ENCODE measurements at places on chromosomes 3 and 15. TPM values are rescaled to one million over a fixed set of nuclear protein-coding genes. Genes with fewer than 3 reads are reported as not detected.
A peak's percentile ranks its signal among the peaks of the same experiment; 100 is the strongest.

Gene GXYLT2
- 0.08 TPM for total RNA-seq

Gene CCDC54
- not detected for total RNA-seq

DNA sequence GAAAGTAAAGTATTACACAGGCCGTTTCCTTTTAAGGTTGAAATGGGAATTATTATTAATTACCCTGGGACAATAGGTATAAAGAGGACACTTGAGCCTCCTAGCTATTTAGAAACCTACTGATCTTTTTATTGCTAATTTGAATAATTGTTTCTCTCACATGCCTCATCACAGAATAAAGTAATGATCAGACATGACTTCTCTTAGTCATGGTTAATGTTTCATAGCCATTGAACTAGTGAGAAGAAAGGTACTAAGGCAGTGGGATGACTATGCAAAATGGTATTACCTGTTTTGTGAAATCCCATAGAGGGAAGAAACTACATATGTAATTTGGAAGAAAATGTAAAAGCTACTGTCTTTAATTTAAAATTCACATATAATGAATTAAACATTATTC is 85.6 kb downstream of the EPHA6 start:
- H3K4me3 ChIP-seq = no peak overlapping the region
- no peaks in the 10 kb centered on the region for H3K36me3 ChIP-seq
- no peaks in the 10 kb centered on the region for H3K4me1 ChIP-seq
- DNase-seq = no peak

DNA sequence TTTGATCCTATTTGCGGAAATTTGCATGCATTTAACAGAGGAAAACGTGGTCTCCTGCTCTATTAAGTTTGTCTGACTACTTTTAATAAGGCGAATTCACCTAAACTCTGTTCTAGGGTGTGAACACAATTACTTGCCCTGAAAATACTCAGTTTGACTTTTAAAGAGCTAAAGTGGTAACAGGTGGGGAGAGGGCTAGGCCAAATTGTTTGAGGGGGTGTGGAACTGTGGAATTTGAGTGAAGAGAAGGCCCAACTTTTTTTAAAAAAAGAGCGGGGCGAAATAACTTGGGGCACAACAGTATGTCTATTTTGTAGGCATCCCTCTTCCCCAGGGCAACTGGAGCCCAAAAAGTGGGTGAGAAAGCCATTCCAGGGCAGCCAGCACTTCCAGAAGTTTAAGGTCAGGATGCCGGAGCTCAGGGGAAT is 580 bp upstream of the FXR1 start:
- no peaks in the 10 kb centered on the region for H3K27me3 ChIP-seq
- H3K4me3 ChIP-seq = peak overlapping the region; percentile 95
- peaks cover 27% of the 10 kb centered on the region for H3K4me1 ChIP-seq
- no peaks in the 10 kb centered on the region for H3K36me3 ChIP-seq
- H3K27ac ChIP-seq = peak overlapping the region; percentile 96
- no peak for DNase-seq

Gene GABRR3
- not detected for total RNA-seq

DNA sequence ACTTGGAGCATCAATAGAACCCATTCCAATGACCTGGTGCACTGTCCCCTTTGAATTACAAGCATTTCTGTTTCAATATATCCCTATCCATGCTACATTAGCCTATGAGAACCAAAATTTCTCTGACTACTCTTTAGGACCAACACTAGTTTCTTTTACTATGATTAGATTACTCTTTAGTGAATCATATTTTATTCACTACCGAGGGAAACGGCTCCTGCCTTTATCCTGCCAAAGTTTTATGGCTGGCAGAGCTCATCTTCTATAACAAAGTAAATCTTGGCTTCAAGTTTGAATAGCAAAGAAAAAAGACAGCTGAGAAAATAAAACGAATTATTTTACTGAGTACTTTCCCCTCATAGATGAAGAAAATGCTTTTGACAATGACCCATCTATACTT is 120.9 kb downstream of the SLC9A9 start:
- H3K36me3 ChIP-seq = no peaks in the 10 kb centered on the region
- no peak overlapping the region for H3K27ac ChIP-seq
- H3K4me1 ChIP-seq = no peaks in the 10 kb centered on the region
- no peak overlapping the region for H3K4me3 ChIP-seq
- no peaks in the 10 kb centered on the region for H3K27me3 ChIP-seq
- no peak for DNase-seq

- H3K4me1 ChIP-seq = no peaks in the 10 kb centered on the region
- no peaks in the 10 kb centered on the region for H3K36me3 ChIP-seq
- no peak for DNase-seq
Observed at GRCh38 chr3:135944831-135945230, 20.7 kb upstream of the PPP2R3A start.

- no peak for DNase-seq
- H3K27ac ChIP-seq = no peak overlapping the region
- no peaks in the 10 kb centered on the region for H3K27me3 ChIP-seq
- no peaks in the 10 kb centered on the region for H3K4me1 ChIP-seq
Observed at GRCh38 chr3:175192536-175192935, 333.4 kb downstream of the NAALADL2 start.

DNA sequence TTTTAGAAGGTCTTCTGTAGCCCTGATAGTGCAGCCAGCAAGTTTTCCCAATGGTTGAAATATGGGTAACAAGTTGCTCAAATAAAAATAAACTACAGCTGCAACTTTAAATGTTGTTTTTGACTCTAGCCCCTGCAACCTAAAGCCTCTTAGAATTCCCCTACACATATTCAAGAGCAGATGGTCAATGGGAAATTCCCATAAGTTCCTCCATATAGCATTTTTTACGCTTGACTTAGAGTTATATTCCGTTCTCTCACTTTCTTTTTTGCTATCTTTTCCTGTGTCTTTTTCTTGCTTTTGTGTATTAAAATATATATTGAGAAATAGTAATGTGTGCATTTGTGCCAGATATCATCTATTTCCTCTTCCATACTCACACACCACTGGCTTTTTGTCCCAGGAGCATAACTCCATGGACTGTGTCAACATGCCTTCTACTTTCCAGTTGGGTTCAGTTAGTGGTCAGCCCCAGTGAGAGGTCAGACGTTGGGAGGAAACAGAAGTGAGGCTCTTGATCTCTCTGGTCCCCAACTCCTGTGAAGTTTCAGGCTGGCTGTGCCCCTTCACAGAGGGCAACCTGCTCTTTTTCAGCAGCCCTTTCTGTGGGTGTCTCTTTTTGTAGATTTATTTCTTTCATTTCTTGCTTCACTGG is 63.3 kb upstream of the TP63 start:
- no peak overlapping the region for H3K4me3 ChIP-seq
- H3K36me3 ChIP-seq = no peaks in the 10 kb centered on the region
- H3K27ac ChIP-seq = no peak overlapping the region
- no peaks in the 10 kb centered on the region for H3K27me3 ChIP-seq
- DNase-seq = no peak
- H3K4me1 ChIP-seq = peaks cover 2% of the 10 kb centered on the region

DNA sequence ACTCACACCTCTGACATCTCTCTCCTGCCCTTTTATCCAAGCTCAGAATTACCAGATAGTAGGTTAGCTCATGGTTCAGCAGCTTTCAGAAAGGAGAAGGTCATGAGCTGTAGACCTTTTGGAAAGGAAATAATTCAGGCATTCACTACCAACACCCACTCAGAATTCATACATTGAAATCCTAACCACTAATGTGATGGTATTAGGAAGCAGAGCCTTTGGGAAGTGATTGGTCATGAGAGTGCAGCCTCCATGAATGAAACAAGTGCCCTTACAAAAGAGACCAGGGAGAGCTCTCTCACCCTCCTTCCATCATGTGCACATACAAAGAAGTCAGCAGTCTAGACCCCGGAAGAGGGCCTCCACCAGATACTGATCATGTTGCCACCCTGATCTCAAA is 315.8 kb upstream of the CCDC54 start:
- no peak overlapping the region for H3K27ac ChIP-seq
- H3K4me3 ChIP-seq = no peak overlapping the region
- H3K36me3 ChIP-seq = no peaks in the 10 kb centered on the region
- H3K4me1 ChIP-seq = no peaks in the 10 kb centered on the region

Gene HTR3E
- total RNA-seq = not detected

DNA sequence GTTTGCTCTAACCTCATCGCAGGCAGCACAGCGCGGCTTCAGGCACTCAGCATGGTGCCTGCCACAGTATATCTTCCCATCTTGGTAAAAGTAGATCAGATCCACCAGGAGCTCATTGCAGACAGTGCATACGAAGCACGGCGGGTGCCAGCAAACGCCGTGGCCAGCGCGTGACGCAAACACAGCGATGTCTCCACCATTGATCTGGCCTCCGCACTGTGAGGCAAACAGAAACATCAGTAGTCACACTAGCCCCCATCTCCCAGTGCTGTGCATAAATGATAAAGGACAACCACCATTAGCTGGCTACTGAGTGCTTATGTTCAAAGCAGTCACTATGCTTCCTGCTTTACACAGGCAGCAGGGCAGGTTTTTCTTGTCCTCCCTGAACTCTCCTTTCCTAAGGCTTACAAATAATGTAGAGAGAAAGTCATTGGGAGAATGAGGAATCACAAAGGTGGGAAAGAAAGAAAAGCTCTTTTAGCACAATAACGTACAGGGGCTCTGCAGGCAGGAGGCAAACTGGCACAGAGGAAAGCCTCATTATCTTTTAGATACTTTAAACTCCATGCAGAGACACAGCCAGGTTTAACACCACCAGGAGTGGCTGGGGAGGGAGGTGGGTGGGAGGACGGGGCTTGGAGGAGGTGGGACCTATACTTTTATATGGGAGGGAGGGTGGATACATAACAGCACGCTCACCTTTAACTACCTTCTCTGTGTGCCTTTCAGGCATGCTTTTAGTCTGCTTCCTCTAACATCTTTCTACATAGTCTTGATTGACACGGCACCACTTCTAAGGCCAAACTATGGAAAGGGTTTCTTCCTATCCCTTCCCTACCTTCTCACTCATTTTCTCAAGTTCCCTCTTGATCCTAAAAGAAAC is 67.9 kb downstream of the PRICKLE2 start:
- H3K27ac ChIP-seq = no peak overlapping the region
- H3K36me3 ChIP-seq = no peaks in the 10 kb centered on the region
- H3K4me3 ChIP-seq = no peak overlapping the region

Gene MORC1
- 0.14 TPM for total RNA-seq

DNA sequence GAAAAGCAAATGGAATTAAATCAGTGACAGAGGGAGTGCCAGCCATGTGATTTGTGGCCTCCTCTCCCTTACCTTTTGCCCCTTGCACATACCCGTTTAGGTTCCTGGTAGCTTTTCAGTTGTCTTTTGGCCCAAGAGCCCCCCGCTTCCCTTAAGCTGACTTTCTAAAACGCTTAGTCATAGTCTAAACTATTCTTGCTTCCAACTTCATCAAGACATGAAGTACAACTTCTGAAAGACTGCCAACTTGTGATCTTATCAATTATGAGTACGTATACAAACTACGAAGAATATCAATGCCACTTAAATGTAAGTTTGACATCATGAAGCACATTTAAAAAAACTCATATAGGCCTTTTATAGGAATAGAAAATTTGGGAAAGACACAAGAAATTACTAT is 61.9 kb downstream of the EIF3J start:
- H3K36me3 ChIP-seq = peaks cover 5% of the 10 kb centered on the region
- no peak overlapping the region for H3K4me3 ChIP-seq
- no peaks in the 10 kb centered on the region for H3K27me3 ChIP-seq
- no peak for DNase-seq
- no peaks in the 10 kb centered on the region for H3K4me1 ChIP-seq

Gene CLSTN2
- 0.09 TPM for total RNA-seq

GRCh38 chr3:53016236-53016635 is 29.6 kb downstream of the SFMBT1 start:
- H3K4me3 ChIP-seq = no peak overlapping the region
- DNase-seq = no peak
- H3K4me1 ChIP-seq = no peaks in the 10 kb centered on the region
- H3K27me3 ChIP-seq = no peaks in the 10 kb centered on the region
- no peaks in the 10 kb centered on the region for H3K36me3 ChIP-seq
- no peak overlapping the region for H3K27ac ChIP-seq

GRCh38 chr3:31213869-31214486 is 318.7 kb upstream of the STT3B start:
- H3K36me3 ChIP-seq = no peaks in the 10 kb centered on the region
- H3K27ac ChIP-seq = no peak overlapping the region
- H3K4me3 ChIP-seq = no peak overlapping the region
- no peaks in the 10 kb centered on the region for H3K27me3 ChIP-seq
- H3K4me1 ChIP-seq = no peaks in the 10 kb centered on the region
- DNase-seq = no peak

Gene POC1A
- total RNA-seq = 2.8 TPM

GRCh38 chr3:66411961-66412887 is 88.6 kb downstream of the LRIG1 start:
- H3K4me1 ChIP-seq = no peaks in the 10 kb centered on the region
- DNase-seq = no peak
- H3K36me3 ChIP-seq = peaks cover 16% of the 10 kb centered on the region
- H3K4me3 ChIP-seq = no peak overlapping the region
- H3K27ac ChIP-seq = no peak overlapping the region

- H3K27ac ChIP-seq = peak overlapping the region; percentile 59
- peaks cover 9% of the 10 kb centered on the region for H3K4me1 ChIP-seq
- DNase-seq = no peak
- H3K36me3 ChIP-seq = no peaks in the 10 kb centered on the region
- H3K27me3 ChIP-seq = no peaks in the 10 kb centered on the region
Observed at GRCh38 chr3:46380471-46381221, 9.9 kb downstream of the CCR5 start.

Gene ROPN1
- not detected for total RNA-seq

GRCh38 chr3:195115600-195116406 is 155.2 kb downstream of the XXYLT1 start:
- H3K27me3 ChIP-seq = no peaks in the 10 kb centered on the region
- H3K4me3 ChIP-seq = no peak overlapping the region
- no peaks in the 10 kb centered on the region for H3K36me3 ChIP-seq

DNA sequence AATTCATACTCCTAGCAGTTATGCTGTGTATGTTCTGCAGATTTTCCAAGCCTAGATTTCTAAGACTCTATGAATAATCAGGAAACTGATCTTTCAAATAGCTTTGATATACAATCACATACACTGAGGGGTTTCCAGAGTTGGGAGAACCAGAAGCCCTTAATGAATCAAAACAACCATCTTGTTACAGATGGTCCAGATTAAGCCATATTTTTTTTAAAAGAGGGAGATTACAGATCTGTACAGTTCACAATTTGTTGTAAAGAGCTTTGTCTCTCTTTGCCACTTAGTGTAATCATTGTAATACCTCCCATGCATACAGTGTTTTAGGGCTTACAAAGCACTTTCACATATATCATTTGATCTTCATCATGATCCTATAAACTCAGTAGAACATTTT is 47.7 kb downstream of the CADPS start:
- H3K27me3 ChIP-seq = no peaks in the 10 kb centered on the region
- H3K4me3 ChIP-seq = no peak overlapping the region
- H3K36me3 ChIP-seq = no peaks in the 10 kb centered on the region
- no peaks in the 10 kb centered on the region for H3K4me1 ChIP-seq
- H3K27ac ChIP-seq = no peak overlapping the region

- H3K4me3 ChIP-seq = no peak overlapping the region
- H3K36me3 ChIP-seq = peaks cover 3% of the 10 kb centered on the region
- H3K27me3 ChIP-seq = no peaks in the 10 kb centered on the region
Observed at GRCh38 chr15:72237029-72237852, 6.3 kb upstream of the PKM start.
